ENCODE measurements at places on chromosomes 4 and X. TPM values are rescaled to one million over a fixed set of nuclear protein-coding genes. Genes with fewer than 3 reads are reported as not detected.

The SULT1B1 gene
- 0.31 TPM for total RNA-seq

The NSG1 gene
- 218 TPM for total RNA-seq

The GPRASP3 gene
- 61.3 TPM for total RNA-seq

The OPRPN gene
- total RNA-seq, result not detected

The ANXA5 gene
- 41.0 TPM for total RNA-seq

The TMPRSS11B gene
- total RNA-seq, result 0.78 TPM

The PDHA1 gene
- total RNA-seq, result 75.3 TPM

The GNRHR gene
- total RNA-seq, result not detected

The NPY1R gene
- 163 TPM for total RNA-seq

The MAGED4 gene
- total RNA-seq, result 46.2 TPM

The KCND1 gene
- 1.1 TPM for total RNA-seq

The RNF150 gene
- total RNA-seq, result 34.5 TPM

The ZAR1 gene
- total RNA-seq, result not detected

The DKK2 gene
- total RNA-seq, result 3.1 TPM

The ARFIP1 gene
- 46.8 TPM for total RNA-seq

The NEIL3 gene
- total RNA-seq, result 3.7 TPM

The AMOT gene
- total RNA-seq, result 10.8 TPM

The RAB40A gene
- total RNA-seq, result 0.94 TPM

The TKTL1 gene
- total RNA-seq, result 2.5 TPM

The TEX13C gene
- total RNA-seq, result under 0.01 TPM

The SSX4B gene
- not detected for total RNA-seq

The CNGA1 gene
- not detected for total RNA-seq

The UGT2B7 gene
- total RNA-seq, result not detected

The PAGE4 gene
- total RNA-seq, result not detected

The RHOXF2 gene
- not detected for total RNA-seq

The PCDH19 gene
- total RNA-seq, result 25.7 TPM

The SHROOM3 gene
- total RNA-seq, result 17.8 TPM

The BST1 gene
- total RNA-seq, result 2.8 TPM

The PDGFRA gene
- 74.7 TPM for total RNA-seq

The PWWP3B gene
- total RNA-seq, result 1.4 TPM

The TMEM271 gene
- 23.6 TPM for total RNA-seq

The GRID2 gene
- 21.8 TPM for total RNA-seq

The RHOXF2B gene
- not detected for total RNA-seq

The CDKL2 gene
- 59.4 TPM for total RNA-seq

The PUDP gene
- 5.8 TPM for total RNA-seq

The GAGE13 gene
- total RNA-seq, result not detected

The NDP gene
- 15.1 TPM for total RNA-seq

The STAP1 gene
- not detected for total RNA-seq

The UGT2B11 gene
- total RNA-seq, result not detected

The RIPPLY1 gene
- not detected for total RNA-seq

The TSPAN7 gene
- total RNA-seq, result 47.1 TPM

The STBD1 gene
- 0.47 TPM for total RNA-seq

The PHEX gene
- total RNA-seq, result 1.7 TPM

The RLIM gene
- total RNA-seq, result 128 TPM
